Nucleus accumbens (tissue), 56 donors: ENCODE measurements at places on chromosomes 12 and 14.

GRCh38 chr12:108701779-108702441 lies 29.4 kb downstream of the CORO1C start:
- DNase-seq: no peak

DNA sequence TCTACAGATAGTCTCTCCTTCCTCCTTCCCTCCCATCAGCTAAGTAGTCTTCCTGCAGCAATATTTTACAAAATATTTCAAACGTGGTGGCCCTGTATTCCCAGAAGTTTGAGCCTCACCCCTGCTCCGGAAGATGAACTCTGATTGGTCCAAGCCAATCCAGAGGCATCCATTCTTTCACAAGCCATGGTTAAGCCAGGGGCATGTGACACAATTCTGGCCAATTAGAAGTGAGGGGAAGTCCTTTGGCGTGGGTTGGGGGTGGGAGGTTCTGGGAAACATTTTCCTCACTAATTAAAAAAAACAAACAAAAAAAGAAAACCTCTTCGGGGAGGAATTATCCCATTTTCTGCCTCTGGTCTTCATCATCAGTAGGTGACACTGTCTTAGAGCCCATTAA lies 69.4 kb upstream of the GSC start:
- DNase-seq: no peak

DNA sequence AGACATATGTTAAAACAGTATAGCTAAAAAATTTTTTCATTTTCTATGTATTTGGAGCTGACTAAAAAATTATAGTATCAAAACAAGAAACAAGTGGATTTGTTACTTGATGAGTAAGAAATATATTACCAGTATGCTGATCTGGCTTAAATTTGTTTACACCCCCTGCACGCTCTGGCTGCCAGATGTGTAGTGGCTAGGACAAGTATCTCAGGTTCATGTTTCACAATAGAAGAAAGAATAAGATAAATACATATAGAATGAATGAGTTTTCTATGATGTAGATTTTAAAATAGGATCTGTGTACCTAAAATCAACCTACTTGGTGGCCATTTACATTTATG lies 13.1 kb downstream of the NAA30 start:
- DNase-seq: no peak

- DNase-seq: no peak
Measured at GRCh38 chr12:49733219-49734017, 7.9 kb upstream of the TMBIM6 start.

GRCh38 chr12:78671295-78671694 lies 193.3 kb upstream of the SYT1 start:
- no peak for DNase-seq

GRCh38 chr12:82781309-82781997 lies 94.7 kb downstream of the TMTC2 start:
- DNase-seq: peak; percentile 10

DNA sequence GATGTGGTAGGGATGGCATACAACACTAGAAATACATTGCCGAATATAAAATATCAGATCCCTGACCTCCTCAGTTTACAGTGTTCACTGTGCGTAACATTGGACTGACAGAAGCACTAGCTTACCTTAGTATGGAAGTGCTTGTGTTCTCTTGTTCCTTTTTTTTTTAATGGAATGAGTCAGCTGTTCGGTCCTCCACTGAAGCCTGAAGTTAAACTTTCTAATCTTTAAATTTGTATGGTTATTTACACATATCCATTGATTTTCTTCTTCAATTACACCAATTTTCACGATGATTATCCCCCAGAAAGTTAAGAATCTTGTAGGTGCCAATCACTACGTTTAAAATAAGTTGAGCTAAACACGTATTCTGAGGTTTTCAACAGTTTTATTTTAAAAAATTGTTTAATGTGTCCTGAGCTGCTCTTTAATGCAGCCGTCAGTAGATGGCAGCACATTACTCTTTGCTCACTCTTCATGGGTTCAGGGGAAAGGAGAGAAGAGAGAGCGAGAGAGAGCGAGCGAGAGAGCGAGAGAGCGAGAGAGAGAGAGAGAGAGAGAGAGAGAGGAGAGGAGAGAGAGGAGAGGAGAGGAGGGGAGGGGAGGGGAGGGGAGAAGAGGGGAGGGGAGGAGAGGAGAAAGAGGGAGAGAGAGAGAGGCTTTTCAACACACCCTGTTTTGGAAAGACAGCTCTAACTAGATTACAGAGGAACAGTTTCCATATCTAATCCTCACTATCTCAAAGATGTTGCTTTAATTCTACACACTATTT lies 134.7 kb upstream of the SCAF11 start:
- DNase-seq: peak; percentile 71

GRCh38 chr12:18837505-18837904 lies 99.6 kb downstream of the CAPZA3 start:
- DNase-seq: no peak

GRCh38 chr14:31510222-31510621 lies 22.4 kb upstream of the GPR33 start:
- DNase-seq: no peak

DNA sequence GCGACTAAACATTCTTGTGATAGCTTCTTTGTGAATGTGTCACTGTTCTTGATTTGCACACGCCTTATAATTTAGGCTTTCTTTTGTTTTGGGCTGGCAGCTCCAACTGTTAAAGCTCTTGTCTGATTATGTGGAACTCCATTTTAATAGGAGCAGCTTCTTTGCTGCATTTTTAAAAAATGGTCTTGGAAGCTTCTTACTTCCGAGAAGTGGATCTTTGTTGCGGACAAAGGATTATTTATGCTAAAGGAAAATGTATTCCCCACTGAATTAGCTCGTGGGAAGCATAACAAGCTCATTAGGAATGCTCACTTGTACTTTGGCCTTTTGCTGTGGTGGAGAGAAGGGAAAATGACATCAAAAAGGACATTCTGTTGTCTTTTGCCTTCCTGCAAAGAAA lies 20.0 kb downstream of the GAS2L3 start:
- no peak for DNase-seq

DNA sequence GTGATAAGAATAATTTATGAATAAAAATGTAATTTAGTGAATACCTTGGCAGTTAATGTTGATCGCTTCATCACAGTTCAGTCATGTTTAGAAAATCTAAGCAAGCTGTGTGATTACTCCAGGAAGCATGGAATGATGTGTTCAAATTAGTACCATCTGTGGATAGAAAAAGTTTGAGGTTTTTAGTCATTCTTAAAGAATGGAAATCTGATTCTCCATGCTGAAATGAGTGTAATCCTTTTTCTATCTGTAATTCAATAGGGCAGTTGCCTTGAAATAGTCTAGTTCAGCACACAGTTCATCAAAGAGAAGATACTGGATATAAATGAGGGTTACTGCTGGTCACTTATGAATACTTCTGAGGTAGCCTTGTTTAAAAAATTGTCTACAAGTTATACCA lies 127.2 kb upstream of the MYF6 start:
- DNase-seq: no peak

- DNase-seq: no peak
Measured at GRCh38 chr12:105738051-105738450, 400.7 kb downstream of the NUAK1 start.
